Activated naive CD4-positive, alpha-beta T cell treated with anti-CD3 and anti-CD28 coated beads for 36 hours (primary cell): ENCODE measurements at places on chromosomes 11 and 22. TPM values are rescaled to one million over a fixed set of nuclear protein-coding genes. Genes with fewer than 3 reads are reported as not detected.

- no peak for DNase-seq
These were observed 527.8 kb downstream of the BRD1 start for GRCh38 chr22:49299821-49300231.

The MS4A4A gene
- not detected for total RNA-seq

GRCh38 chr11:67027483-67027930, 4.6 kb downstream of the SYT12 start:
- DNase-seq, result no peak

GRCh38 chr22:42331014-42331413, 60.6 kb upstream of the TCF20 start:
- no peak for DNase-seq
